ENCODE measurements at places on chromosomes 2 and 18.
A peak's percentile ranks its signal among the peaks of the same experiment; 100 is the strongest.

GRCh38 chr2:105328281-105329196, 996 bp downstream of the TGFBRAP1 start:
- peak overlapping the region; percentile 84 for H3K4me3 ChIP-seq
- DNase-seq = no peak
- peaks cover 43% of the 10 kb centered on the region for H3K4me1 ChIP-seq
- H3K27me3 ChIP-seq = no peaks in the 10 kb centered on the region

DNA sequence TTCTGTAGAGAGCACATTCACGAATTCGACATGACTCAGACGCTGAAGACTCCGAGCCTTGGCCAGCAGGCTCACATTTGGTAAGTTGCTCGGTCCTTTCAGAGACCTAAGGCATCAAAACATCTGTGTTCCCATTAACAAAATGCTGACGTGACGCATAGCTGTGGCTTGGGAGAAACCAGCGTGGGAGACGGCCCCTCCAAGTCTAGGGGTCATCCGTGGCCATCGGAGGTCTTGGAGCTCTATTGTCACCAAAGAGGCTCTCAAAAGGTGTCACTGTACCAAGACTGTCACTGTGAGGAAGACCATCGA, 14.9 kb downstream of the FBLN7 start:
- H3K27me3 ChIP-seq = no peaks in the 10 kb centered on the region
- DNase-seq = no peak
- peaks cover 7% of the 10 kb centered on the region for H3K4me1 ChIP-seq
- no peak overlapping the region for H3K27ac ChIP-seq
- H3K4me3 ChIP-seq = no peak overlapping the region

DNA sequence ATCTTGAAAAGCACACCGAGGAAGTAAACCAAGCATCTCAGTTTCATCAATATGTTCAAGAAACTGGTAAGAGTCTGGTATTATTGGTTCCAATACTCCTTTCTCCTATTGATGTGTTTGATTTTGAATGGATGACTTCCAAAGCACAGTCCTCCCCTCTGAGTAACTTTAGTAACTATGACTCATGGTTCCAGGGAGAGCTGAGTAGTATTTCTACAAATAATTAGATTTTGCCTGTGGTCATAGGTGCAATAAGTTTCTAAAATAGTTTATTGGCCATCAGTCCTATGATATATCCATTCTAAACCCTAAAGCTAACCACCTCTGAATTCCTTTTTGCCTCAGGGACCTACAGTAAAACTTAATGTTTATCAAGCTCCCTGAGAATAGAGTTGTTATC, 352.4 kb downstream of the XIRP2 start:
- H3K27ac ChIP-seq = no peak overlapping the region
- no peak for DNase-seq
- no peak overlapping the region for H3K4me3 ChIP-seq
- H3K4me1 ChIP-seq = no peaks in the 10 kb centered on the region

- no peak for DNase-seq
- H3K27me3 ChIP-seq = peaks cover 17% of the 10 kb centered on the region
- H3K36me3 ChIP-seq = no peaks in the 10 kb centered on the region
- peaks cover 8% of the 10 kb centered on the region for H3K4me1 ChIP-seq
- no peak overlapping the region for H3K27ac ChIP-seq
Observed at GRCh38 chr18:46484971-46485370, 172.0 kb downstream of the LOXHD1 start.

- H3K4me3 ChIP-seq = peak within 1 kb of the TSS; percentile 39
- H3K27ac ChIP-seq = no peak within 1 kb of the TSS
- H3K4me1 ChIP-seq = peaks cover 19% of the 10 kb centered on the region
Observed at GRCh38 chr18:43277164-43277600, at the start of gene SYT4. Gene SYT4 (minus strand): TSS chr18:43277490. CDS start chr18:43277281, 209 bp downstream.

DNA sequence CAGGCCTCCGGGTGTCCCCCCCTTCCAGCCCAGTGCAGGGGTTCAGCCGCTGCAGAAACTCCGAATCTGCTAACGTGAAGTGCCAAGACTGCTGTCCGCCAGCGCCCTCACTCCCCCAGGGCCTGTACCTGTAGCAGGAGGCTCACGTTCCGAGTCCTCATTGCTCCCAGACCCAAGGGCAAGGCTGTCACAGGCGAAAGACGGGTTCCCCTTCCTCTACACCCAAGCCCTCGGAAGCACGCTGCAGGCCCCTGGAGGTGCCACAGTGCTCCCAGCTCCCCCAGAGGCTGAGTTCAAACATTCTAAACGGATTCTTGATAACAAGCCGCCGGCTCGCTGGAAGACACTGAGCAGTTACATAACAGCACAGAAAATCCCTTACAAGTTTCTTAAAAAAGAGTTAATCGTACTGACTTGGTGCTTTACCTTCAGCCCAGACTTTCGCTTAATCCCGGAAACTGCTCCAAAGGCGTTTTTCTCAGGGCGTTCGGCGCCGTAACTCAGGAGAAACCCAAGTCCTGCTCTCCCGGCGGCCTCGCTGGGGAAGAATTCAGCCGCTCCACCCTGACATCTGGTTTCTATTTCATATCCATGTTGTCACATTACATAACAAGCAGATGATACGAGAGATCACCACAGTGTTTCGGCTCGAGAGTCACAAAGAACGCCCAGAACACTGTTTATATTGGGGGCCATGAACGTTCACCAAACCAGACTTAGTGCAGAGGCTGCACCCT, 92.0 kb downstream of the HDAC4 start:
- H3K27me3 ChIP-seq = no peaks in the 10 kb centered on the region
- peak overlapping the region; percentile 55 for H3K4me3 ChIP-seq
- no peak for DNase-seq
- H3K27ac ChIP-seq = peak overlapping the region; percentile 95
- peaks cover 3% of the 10 kb centered on the region for H3K36me3 ChIP-seq
